ENCODE measurements at places on chromosomes 5 and 9.

GRCh38 chr5:173637340-173637739 is 20.9 kb upstream of the BOD1 start:
- DNase-seq = no peak

DNA sequence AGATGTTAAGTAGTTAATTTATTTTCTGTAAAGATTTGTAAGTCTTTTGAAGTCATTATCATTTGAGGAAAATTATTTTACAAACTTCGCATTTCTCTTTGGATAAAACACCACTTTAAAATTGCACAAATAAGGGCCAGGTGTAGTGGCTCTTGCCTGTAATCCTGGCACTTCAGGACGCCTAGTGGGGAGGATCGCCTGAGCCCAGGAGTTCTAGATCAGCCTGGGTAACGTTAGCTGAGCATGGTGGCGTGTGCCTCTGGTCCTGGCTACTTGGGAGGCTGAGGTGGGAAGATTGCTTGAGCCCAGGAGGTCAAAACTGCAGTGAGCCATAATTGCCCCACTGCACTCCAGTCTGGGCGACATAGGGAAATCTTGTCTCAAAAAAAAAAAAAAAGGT is 185.5 kb downstream of the KDM4C start:
- DNase-seq = no peak

DNA sequence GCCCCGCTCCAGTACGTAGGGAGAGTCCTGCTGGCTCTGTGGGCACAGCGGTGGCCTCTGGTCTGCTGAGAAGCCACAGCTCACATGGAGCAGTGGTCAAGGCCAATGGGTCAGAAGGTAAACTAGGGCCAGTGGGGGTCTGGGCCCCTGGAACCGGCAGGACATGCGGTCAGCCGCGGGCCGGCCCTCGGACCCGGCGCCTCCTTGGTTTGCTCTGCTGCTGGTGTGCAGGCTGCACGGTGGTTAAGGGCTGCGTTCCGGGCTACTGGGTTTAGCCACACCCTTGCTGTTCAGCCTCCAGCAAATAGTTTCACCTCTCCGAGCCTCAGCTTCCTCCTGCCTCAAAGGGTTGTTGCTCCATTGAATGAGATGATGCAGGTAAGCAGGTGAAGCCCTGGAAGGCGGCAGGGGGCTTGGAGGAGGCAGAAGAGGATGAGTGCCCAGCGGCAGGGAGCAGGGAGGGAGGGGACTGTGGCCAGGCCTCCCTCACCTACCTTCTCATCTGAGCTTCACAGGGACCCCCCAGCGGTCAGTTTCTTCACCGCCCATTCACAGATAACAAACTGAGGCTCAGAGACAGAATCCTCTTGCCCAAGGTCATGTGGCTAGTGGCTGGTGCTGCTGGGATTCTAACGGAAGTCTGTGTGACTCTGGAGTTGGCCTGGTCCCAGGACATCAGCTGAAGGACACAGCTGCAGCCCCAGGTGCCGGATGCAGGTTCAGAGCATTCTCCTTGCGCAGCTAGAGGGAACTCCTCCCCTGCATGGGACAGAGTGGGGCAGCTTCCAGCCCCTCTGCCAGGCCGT is 3.7 kb upstream of the COL5A1 start:
- DNase-seq = no peak

DNA sequence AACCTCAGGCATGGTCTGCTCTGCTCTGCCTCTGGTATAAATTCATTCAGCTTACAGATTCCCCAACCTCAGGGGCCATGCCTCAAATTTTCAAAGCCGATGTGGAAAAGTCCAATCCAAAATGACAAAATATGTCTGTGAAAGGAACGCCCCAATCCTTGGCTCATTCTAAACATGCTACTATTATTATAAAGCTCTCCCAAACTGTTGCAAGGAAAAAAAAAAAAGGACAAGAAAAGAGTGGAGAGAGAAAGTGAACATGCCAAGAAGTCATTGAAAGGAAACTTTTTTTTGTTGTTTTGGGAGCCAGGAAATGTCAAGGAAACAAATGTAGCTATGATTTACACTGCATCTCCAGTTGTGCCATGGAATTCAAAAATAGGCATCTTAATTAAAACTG is 3.8 kb downstream of the COL23A1 start:
- DNase-seq = no peak

GRCh38 chr5:155905364-155905763 is 421.6 kb upstream of the SGCD start:
- no peak for DNase-seq

- no peak for DNase-seq
Observed at GRCh38 chr5:174303035-174303434, 257.5 kb downstream of the NSG2 start.

GRCh38 chr5:56045469-56045868 is 50.7 kb upstream of the IL6ST start:
- DNase-seq = no peak

DNA sequence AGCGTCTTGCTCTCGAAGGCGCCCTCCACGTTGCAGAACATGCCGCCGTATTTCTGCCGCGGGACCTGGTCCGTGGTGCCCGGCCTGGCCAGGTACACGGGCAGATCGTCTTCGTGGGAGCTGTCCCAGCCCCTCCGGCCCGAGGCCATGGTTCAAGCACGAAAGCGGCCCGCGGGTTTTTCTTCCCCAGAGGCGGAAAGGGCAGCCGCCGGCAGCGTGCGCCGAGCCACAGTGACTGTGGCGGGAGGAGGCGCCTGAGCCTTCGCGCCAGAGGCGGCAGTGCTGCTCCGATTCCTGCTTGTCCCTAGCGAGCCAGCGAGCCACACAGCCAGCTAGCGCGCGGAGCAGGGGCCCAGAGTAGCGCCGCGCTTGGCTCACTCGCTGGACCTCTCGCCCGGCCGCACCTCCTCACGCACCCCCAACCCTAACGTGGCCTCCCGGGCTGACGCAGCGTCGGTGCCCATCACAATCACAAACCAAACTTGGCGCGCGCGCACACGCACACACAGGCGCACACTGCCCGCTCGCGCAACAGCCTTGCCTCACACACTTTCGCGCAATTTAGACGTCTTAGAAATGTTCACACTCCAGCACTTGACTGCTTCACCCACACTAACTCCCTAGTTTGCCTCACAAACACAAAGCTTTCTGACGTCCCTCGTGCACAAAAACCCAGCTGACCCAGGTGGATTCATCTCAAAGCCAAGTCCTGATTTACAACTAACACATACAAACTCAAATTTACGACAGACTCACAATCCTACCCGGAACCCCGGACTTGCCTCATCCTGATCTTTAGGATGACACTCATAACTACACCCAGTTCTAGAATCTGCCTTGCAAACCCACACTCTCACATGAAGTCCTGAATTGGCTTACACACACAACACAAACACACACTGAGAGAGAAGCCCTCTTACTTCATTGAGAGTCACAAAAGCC is at the start of gene DPYSL3:
TSS of gene DPYSL3 (minus strand) at position 359 of the 942 bp plus-strand sequence. CDS start at position 149, 210 bp downstream.
- DNase-seq = no peak

GRCh38 chr5:150190503-150190979 is 679 bp downstream of the SLC6A7 start:
- DNase-seq = no peak

- DNase-seq = no peak
Observed at GRCh38 chr5:29744618-29745017, 1448.9 kb upstream of the CDH6 start.

- no peak for DNase-seq
Observed at GRCh38 chr5:68529581-68529980, 314.0 kb downstream of the PIK3R1 start.

- DNase-seq = no peak
Observed at GRCh38 chr9:120210274-120210673, 369.7 kb downstream of the CDK5RAP2 start.

GRCh38 chr5:102341681-102342288 is 45.7 kb upstream of the SLCO4C1 start:
- DNase-seq = no peak

GRCh38 chr9:95635986-95636671 is 119.4 kb upstream of the PTCH1 start:
- no peak for DNase-seq

- DNase-seq = peak; percentile 61
Observed at GRCh38 chr9:91734371-91734981, 215.6 kb downstream of the ROR2 start.

DNA sequence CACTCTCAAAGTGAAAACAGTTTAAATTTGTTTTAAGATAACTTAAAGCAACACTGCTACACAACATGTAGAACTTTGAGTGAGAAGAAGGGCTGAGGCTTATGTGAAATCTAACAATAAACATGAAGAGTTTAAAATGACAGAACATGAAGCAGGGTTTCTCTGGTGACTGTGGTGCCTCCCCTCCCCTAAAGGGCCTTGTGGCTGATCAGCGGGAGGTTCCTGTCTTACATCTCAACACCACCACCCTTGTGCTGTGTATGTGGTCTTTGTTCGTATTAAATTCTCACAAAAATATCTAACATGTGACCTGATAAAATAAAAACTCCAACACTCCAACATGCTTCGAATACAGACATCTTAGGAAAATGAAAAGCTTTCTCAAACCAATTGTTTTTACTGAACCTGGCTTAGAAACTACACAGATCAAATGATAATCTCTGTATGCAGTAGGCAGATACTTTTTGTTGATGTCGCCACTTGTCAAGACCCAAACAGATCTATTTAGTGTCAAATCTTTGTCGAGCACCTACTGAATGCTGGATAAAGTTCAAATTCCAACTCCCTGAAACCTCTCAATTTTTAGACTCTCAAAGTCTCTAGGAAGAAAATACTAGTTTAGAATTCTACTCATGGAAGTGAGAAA is 9.9 kb upstream of the IQGAP2 start:
- DNase-seq = no peak

DNA sequence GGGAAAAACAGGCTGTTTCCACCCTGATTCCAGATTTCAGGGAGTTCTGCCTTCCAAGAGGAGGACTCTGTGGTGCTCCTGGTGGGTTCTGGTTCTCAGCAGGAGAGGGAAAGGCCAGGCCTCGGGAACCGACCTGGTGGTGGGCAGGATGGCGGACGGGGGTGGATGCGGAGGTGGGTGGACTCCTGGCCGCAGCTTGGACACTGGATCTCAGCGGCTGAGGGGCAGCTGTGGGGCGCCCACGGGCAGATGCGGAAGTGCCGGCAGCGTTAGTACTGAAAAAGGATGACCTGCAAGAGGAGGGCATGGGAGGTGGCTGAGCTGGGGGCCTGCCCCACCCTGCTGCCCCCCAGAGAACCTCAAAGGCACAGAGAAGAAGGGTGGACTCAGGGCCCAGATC is 24.3 kb downstream of the LHX6 start:
- no peak for DNase-seq

GRCh38 chr9:114370968-114371320 is 16.8 kb downstream of the AKNA start:
- no peak for DNase-seq

GRCh38 chr9:4022435-4023067 is 277.3 kb downstream of the GLIS3 start:
- DNase-seq = no peak

GRCh38 chr9:133004999-133005760 is 25.6 kb upstream of the GTF3C5 start:
- no peak for DNase-seq

GRCh38 chr5:125549322-125549911 is 803.0 kb upstream of the ZNF608 start:
- DNase-seq = no peak

DNA sequence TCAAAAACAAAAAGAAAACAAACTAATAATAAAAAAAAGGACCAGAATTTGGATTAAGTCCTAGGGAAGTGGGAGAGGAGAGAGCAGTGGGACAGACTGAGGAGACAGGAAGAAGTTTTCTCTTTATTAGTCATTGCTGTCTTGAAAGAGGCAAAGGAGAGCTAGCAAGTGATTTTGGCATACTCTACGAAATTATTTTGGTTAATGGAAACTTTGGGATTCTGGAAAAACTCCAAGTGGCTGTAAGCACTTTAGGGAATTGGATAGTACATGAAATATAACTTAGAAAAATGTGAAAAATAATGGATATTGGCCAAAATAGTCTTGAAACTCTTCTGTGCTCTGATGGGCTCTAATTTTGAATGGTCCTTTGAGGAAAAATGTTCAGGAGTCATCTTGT is 1641.8 kb upstream of the WWC1 start:
- DNase-seq = no peak

- DNase-seq = no peak
Observed at GRCh38 chr5:134175921-134176510, 734 bp downstream of the SKP1 start.

DNA sequence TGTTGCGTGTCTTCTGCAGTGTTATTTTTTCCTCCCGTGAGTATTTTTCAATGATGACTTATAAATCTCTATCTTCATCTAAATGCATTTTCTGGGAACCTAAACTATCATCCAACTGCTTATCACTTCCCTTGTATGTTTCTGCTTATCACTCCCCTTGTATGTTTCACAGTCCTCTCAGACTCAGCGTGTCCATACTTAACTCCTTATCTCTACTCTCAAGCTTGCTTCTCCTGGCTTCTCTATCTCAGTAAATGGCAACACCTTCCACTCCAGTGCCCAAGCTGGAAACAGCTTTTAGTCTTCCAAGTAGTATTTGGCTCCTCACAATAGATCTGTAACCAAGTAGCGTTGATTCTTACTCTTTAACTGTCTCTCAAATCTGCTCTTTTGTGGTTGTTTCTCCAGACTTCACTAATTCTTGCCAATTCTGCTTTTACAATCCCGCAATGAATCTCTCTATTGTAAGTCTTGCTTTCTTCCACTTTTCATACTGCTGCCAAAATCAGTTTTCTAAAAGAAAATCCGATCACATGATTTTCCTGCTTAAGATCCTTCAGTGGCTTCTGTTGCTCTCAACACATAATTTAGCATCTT is 33.8 kb upstream of the TXNDC8 start:
- DNase-seq = no peak

- no peak for DNase-seq
Observed at GRCh38 chr5:170464280-170465127, 39.3 kb upstream of the KCNIP1 start.

GRCh38 chr9:136722093-136722968 is 10.0 kb downstream of the DIPK1B start:
- no peak for DNase-seq

GRCh38 chr9:32755730-32756129 is 27.6 kb upstream of the TMEM215 start:
- no peak for DNase-seq

DNA sequence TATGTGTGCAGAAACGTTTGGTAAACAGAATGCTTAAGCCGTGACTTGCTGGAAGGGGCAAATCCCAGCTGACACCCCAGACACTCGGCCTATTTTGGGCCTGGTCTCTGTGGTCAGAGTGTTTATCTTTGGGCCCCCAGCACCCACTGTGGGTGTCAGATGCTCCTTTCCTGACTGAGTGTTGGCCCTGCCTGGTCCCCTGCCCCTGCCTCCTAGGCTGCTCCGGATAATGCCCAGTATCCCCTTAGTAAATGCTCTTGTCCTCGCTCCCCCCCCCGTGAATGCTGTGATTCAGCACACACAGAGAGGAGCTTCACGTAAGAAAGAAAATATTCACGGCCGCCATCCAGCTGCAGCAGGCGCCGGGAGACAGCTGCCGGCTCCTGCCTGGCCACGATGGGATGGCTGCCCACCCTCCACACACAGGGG is 11.3 kb upstream of the ANGPTL2 start:
- DNase-seq = no peak
